ENCODE measurements at places on chromosomes 1 and 21. TPM values are rescaled to one million over a fixed set of nuclear protein-coding genes. Genes with fewer than 3 reads are reported as not detected.

DNA sequence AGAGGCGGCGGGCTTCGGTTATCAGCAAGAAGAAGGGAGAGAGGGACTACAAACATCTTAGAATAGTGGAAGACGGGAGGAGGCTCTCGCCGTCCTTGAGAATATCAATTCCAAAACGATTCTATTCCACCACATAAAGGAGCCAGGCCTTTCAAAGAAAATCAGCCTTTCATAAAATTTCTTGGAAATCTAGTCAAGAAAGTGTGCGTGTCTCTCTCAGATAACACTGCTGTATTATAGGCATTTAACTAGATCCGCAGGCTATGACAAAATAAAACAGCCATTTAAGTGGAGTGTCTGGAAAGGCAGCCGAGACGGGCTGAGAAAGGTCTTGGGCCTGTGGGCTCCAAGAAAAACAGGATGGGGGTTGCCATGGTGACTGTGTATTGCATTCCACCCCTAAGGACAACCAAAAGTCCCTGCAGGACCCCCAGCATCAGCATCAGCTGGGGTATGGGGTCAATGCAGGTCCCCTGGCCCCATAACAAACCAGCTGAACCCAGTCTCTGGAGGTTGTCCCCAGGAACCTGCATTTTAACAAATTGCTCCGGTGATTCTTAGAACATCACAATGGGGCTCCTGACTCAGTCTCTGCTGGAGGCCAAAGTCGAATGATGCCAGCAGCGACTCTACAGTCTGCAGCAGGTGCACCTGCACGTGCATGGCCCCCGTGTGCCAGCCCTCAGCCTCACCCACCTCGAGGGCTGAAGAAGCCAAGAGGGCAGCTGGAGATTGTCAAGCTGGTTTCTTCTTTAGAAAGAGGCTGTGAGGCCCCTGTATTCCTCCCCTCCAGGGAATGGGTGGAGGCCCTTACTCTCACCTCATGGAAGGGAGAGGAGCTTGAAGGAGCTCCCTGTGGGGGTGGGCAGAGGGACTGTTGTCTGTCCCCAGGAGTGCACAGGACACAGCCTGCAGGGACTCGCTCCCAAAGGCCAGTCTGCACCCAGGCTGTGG, 287.4 kb downstream of the NPHP4 start:
- H3K4me3 ChIP-seq, result no peak overlapping the region
- H3K27me3 ChIP-seq, result no peaks in the 10 kb centered on the region
- DNase-seq, result no peak
- H3K36me3 ChIP-seq, result no peaks in the 10 kb centered on the region
- H3K4me1 ChIP-seq, result no peaks in the 10 kb centered on the region

GRCh38 chr1:221032637-221033280, 153.5 kb downstream of the HLX start:
- H3K36me3 ChIP-seq, result no peaks in the 10 kb centered on the region
- H3K27me3 ChIP-seq, result no peaks in the 10 kb centered on the region
- no peak for DNase-seq
- no peak overlapping the region for H3K4me3 ChIP-seq
- peaks cover 4% of the 10 kb centered on the region for H3K4me1 ChIP-seq

GRCh38 chr1:153774780-153775457, at the start of gene SLC27A3:
Gene SLC27A3 (plus strand): TSS chr1:153775407. CDS start chr1:153775498, 91 bp downstream.
- H3K4me3 ChIP-seq, result peak within 1 kb of the TSS; percentile 70
- H3K36me3 ChIP-seq, result no peaks in the 10 kb centered on the region
- H3K4me1 ChIP-seq, result peaks cover 5% of the 10 kb centered on the region
- H3K27ac ChIP-seq, result peak within 1 kb of the TSS; percentile 84
- no peaks in the 10 kb centered on the region for H3K27me3 ChIP-seq
- peak; percentile 67 for DNase-seq

DNA sequence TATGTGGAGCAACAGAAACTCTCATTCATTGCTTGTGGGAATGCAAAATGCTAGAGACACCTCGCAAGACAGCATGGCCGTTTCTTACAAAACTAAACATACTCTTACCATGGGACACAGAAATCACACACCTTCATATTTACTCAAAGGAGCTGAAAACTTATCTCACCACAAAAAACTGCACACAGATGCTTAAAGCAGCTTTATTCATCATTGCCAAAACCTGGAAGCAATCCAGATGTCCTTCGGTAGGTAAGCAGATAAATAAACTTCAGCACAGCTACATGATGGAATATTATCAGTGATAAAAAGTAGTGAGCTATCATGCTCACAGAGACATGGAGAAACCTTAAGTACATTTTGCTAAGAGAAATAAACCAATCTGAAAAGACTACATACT, 124.3 kb downstream of the RERE start:
- H3K36me3 ChIP-seq, result no peaks in the 10 kb centered on the region
- H3K4me1 ChIP-seq, result peaks cover 12% of the 10 kb centered on the region
- DNase-seq, result no peak
- no peak overlapping the region for H3K27ac ChIP-seq
- no peaks in the 10 kb centered on the region for H3K27me3 ChIP-seq
- H3K4me3 ChIP-seq, result no peak overlapping the region

DNA sequence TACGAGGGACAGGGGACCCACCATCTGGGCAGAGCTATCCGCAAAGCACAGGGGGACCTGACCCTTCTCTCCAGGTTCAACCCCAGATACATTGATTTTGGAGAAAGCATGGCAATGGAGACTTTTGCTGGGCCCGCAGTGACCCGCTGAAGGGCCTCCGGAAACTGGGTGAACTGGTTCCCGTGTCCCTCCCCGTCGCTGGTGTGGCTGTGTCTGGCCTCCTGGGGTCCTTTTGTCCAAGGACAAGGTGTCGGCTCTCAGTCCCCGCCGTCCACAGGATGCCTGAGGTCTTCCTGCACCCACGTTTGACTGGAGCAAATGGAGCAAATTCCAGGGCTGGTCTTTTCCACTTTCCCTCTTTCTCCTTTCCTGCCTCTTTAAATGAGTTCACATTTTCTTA, 176.3 kb downstream of the PRDM16 start:
- H3K27me3 ChIP-seq, result no peaks in the 10 kb centered on the region
- H3K36me3 ChIP-seq, result no peaks in the 10 kb centered on the region
- H3K27ac ChIP-seq, result no peak overlapping the region
- H3K4me3 ChIP-seq, result no peak overlapping the region

The C1orf226 gene
- polyA plus RNA-seq, result 1.6 TPM

The RHOU gene
- polyA plus RNA-seq, result 7.8 TPM

The GPR37L1 gene
- 0.02 TPM for polyA plus RNA-seq

The RNU1-2 gene
- not detected for polyA plus RNA-seq

The KIAA1614 gene
- polyA plus RNA-seq, result 2.4 TPM

The CLCA2 gene
- not detected for polyA plus RNA-seq

The SH3D21 gene
- 1.7 TPM for polyA plus RNA-seq
